ENCODE measurements at places on chromosomes 5 and 9.

GRCh38 chr5:33423018-33423630 is 17.6 kb upstream of the TARS1 start:
- no peak for DNase-seq

DNA sequence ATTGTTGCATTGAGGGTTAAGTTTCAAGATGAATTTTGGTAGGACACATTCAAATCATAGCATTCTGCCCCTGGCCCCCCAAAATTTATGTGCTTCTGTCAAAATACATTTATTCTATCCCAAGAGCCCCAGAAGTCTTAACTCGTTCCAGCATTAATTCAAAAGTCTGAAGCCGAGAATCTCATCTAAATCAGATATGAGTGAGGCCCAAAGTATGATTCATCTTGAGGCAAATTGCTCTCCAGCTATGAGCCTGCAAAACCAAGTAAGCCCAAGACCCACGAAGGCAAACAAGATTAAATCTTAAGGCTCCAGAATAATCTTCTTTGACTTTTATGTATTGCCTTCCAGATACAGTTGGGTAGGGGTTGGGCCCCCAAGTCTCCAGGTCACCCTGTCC is 19.2 kb downstream of the TNPO1 start:
- DNase-seq: no peak

GRCh38 chr5:158162479-158163034 is 303.6 kb upstream of the CLINT1 start:
- no peak for DNase-seq

DNA sequence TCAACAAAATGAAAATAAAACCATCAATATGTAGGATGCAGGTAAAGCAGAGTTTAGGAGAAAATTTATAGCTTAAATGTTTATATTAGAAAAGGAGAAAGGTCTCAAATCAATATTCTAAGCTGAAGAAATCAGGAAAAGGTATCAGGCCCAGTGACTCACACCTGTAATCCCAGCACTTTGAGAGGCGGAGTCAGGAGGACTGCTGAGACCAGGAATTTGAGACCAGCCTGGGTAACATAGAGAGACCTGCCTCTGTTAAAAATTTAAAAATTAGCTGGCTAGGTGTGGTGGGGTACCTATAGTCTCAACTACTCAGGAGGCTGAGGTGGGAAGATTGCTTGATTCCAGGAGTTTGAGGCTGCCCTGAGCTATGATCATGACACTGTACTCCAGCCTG is 32.2 kb downstream of the CCDC69 start:
- DNase-seq: no peak

DNA sequence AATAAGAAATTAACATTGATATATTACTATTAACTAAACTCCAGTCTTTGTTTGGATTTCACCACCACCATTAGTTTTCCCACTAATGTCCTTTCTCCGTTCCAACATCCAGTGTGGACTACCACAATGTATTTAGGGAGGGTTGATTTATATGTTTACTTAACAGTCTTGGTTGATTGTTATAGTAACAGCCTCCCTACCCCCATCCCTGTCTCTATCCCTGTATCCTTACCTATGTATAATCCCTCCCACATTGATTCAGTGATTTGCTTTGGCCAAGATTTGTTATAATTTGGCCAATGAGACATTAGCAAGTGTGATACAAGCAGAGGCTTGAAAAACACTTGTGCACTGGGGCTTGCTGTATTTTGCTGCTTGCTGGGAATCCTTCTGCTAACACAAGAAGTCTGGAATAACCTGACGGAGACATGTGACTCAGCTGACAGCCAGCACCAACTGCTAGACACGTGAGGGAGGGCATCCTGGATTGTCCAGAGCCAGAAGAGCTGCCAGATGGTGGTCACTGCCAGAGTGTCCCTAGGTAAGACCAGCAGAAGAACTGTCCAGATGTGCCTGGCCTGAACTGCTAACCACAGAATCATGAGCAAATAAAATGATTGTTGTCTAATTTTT is 51.2 kb upstream of the TCF7 start:
- no peak for DNase-seq

GRCh38 chr9:17927616-17928015 is 348.8 kb downstream of the SH3GL2 start:
- DNase-seq: no peak

DNA sequence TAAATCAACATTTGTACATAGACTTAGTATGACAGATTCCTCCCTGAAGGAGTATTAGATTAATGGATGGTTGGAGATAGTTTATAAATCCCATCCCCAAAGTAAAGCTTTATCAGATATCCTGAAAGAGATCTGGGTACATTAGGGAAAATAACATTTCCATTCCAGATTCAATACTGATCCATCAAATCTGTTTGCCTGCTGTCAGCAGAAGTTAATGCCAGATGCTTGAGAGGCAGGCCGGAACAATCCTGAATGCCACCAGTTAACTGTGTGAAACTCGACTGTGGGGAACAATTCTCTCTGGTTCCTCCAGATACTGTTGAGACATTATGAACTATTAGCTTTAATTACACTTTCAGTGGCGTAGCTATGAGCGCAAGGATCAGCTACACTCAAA is 1166.8 kb downstream of the MAT2B start:
- DNase-seq: no peak

GRCh38 chr5:9187614-9188013 is 358.3 kb downstream of the SEMA5A start:
- no peak for DNase-seq

GRCh38 chr5:133376986-133377385 is 235.4 kb downstream of the FSTL4 start:
- DNase-seq: no peak

DNA sequence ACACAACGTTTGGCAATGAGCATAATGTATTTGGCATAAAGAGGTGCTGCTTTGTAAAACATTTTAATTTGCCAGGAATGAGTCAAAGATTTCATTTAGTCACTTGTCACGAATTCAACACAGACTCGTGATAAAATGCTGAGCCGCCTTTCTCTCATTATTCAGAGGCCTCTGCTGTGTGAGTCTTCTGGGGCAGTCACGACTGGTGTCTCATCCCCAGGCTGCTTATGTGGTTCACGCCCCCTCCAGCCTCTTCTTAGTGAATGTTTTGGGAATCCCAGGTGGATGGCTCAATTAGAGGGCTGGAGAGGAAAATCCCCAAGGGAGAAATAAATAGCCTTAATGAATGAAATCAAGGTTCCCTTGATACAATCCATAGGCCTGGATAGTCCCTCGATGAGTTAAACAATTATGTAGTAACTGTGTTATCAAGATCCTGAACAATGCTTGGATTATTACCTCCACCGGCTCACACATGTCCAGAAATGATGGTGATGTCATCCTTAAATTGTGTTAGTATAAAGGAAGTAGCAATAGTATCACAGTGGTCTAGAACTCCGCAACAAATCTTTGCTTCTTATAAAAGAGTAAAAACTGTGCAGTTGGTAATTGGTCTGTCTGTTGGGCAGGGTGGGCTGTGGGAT is 192.1 kb upstream of the ADAMTS16 start:
- DNase-seq: no peak

DNA sequence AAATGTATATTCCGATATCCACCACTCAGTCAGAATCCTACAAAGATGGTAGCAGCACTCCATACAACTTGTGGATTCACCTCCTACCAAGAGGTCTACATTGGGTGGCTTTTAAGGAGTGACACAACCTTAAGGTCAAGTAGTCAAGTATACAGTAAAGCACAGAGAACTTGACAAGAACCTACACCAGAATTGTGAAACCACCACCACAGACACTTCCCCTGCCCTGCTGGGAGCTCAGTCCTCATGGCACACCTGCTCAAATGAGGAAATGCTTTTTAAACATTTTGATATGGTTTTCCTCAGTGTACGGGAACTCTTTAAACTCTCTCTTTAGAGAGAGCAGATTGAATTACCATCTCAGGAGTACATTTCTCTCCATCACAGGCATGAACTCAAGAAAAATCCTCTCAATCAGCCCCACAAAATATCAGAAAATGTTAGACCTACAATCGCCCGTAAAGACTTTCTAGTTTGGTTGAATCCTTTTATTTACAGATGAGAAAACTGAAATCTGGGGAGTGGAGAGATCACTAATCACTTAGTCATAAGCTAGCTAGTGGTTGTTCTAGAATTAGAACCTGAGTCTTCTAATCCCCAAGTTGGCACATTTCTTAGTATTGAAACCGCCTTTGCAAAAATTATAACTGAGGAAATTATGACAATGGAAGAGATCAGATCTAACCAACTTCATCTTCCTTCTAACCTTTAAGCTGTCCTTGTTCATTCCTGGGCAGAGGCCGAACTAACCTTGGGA is 38.5 kb upstream of the NR4A3 start:
- DNase-seq: no peak

DNA sequence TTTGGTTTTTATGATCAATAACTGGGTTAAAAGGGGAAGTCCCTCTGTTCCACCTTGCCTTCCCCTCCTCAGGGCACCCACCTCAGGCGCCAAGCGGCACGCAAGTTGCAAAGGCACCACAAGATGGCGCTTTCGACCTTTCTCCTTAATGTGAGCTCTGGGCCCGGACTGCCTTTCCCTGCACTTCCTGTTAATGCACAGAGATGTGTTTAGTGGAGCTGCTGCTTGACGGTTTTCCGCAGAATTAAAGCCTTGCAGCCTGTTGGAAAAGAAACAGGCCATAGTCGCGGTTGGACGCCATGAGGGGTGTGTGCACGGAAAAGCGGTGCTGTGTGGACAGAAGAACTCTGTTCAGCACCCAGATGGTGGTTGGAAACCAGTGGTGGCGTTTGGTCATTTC is 17.9 kb downstream of the CXCL14 start:
- peak; percentile 48 for DNase-seq

DNA sequence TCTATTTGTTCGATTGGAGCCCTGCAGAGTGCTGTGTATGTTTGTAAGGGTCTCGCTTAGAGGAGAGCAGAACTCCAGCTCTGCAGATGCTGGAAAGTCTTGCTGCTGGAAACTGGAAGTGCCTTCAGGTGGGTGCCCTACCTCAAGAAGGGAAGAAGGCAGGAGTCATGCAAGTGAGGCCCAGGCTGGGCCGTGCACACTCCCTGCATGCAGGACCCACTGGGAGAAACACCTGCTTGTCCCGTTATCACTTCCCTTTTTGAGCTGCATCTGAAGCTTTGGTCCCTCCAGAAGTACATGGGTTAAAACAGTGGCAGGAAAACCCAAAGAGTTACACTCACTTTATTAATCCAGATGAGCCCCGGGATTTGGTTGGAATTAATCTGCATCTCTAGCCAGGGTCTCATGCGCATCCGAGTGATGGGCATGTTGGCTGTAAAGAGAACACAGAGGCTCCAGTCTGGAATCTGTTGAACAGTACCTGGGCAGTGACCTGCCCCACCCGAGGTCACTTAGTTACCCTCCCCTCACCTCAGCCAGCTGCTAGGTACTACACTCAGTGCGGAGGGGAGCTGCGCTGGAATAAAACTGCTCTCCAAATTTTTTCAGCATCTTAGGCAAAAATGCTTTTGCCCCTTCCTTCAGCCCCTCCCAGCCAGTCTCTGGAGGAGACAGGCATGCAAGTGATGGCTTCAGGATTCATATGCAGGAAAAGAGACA is 1.4 kb downstream of the IRF1 start:
- DNase-seq: peak; percentile 27

DNA sequence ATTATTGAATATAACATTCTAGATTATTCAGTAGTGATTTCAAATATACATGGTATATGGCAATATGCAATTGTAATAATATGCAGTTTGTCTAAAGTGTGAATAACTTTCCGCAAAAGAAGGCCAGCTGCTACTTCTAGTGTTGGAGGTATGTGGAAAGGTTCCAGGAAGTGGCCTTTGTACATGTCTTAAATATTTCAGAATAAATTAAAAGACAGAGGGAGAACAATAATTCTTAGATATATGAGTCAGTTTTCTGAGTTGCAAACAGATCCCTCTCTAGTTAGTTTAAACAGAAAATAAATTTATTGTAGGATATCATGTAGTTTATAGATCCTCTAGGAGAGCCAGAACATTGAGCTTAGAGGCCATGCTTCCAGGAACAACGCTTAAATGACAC is 210.8 kb upstream of the ELL2 start:
- no peak for DNase-seq

GRCh38 chr9:78031893-78032729 is 500 bp upstream of the GNAQ start:
- DNase-seq: peak; percentile 89

DNA sequence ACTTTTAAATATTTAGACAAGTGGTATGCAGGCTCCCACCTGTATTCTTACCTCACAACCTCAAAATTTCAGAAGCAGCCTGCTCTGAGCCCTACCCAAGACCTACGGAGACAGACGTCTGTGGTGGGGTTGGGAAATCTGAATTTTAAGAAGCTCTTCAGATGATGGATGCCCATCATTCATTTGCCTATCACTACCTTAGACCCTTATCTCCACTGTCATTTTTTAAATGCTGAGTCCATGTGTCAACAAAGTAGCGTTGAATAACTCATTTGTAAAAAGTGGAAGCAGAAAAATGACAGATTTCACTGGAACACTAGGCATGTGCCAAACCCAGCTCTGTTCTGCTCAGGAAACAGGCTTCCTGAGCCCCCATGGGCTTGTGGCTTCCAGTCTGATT is 85.7 kb downstream of the PDE4D start:
- no peak for DNase-seq

GRCh38 chr5:8981016-8981415 is 564.9 kb downstream of the SEMA5A start:
- DNase-seq: no peak

- no peak for DNase-seq
Measured at GRCh38 chr9:136372006-136372405, 1.5 kb downstream of the CARD9 start.

- DNase-seq: no peak
Measured at GRCh38 chr9:133801739-133802138, 63.6 kb upstream of the SARDH start.

GRCh38 chr5:83922699-83923098 is 202.0 kb upstream of the HAPLN1 start:
- no peak for DNase-seq

DNA sequence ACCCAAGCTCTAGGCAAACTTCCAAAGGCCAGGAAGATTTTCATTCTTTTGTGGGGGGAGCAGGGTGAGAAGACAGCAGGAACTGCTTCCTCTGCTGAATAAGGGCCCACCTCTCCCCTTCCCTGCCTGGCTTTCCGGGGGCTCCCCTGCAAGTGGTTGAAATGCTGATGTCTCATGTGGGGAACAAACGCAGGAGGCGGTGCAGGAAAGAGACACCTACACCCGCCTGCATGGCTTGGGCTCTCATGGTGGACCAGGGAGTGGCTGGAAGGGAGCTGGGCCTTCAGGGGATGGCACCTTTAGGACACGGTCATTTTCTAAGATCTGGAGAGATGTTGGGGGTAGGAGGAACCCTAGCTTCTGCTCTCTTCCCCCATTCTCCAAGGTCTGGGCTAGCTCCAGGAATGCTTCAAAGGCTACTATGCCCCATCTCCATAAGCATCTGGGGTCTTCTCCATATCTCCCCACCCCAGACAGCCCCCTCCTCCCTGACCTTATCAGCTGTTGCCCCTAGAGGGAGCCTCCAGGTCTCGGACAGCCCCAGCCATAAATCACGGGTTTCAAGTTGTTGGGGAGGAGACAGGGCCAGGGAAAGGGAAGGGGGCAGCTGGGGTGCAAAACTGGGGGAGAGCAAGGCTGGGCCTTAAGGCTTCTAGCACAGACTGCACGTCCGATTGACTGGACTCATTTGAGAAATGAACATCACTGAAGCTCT is 76.6 kb downstream of the PSD2 start:
- no peak for DNase-seq

GRCh38 chr5:1761453-1761755 is 38.2 kb downstream of the MRPL36 start:
- no peak for DNase-seq
